ENCODE measurements at places on chromosomes 1 and 21.
A peak's percentile ranks its signal among the peaks of the same experiment; 100 is the strongest.

GRCh38 chr1:156082309-156083091 is at the start of gene MEX3A:
Gene MEX3A, minus strand, starts transcription at chr1:156082465. Its CDS starts 467 bp downstream, at chr1:156081998.
- peak; percentile 98 for DNase-seq

DNA sequence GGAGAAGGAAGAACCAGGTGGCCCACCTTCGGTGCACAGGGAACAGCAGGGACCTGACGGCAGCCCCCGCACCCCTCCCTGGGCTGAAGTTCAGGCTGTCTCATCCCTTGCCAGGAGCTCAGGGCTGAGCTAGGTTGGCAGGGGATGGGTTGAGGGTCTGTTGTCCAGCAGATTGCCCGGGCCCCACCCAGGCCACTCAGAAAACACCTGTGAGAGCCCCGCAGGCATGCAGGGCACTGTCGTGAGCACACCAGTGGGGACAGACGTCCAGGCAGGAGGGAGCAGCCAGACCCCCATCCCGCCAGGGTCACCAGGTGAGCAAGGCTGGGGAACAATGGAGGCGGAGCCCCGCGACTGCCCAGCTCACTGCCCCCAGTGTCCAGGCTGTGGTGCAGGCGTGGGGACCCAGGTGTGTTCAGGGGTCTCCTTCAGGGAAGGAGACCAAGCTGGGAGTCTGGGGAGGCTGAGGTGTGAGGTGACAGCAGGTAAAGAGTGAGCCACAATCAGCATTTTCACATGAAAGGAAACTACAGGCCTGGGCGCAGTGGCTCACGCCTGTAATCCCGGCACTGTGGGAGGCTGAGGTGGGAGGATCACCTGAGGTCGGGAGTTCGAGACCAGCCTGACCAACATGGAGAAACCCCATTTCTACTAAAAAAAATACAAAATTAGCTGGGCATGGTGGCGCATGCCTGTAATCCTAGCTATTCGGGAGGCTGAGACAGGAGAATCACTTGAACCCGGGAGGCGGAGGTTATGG is 9.4 kb upstream of the SAMD11 start:
- DNase-seq: no peak

DNA sequence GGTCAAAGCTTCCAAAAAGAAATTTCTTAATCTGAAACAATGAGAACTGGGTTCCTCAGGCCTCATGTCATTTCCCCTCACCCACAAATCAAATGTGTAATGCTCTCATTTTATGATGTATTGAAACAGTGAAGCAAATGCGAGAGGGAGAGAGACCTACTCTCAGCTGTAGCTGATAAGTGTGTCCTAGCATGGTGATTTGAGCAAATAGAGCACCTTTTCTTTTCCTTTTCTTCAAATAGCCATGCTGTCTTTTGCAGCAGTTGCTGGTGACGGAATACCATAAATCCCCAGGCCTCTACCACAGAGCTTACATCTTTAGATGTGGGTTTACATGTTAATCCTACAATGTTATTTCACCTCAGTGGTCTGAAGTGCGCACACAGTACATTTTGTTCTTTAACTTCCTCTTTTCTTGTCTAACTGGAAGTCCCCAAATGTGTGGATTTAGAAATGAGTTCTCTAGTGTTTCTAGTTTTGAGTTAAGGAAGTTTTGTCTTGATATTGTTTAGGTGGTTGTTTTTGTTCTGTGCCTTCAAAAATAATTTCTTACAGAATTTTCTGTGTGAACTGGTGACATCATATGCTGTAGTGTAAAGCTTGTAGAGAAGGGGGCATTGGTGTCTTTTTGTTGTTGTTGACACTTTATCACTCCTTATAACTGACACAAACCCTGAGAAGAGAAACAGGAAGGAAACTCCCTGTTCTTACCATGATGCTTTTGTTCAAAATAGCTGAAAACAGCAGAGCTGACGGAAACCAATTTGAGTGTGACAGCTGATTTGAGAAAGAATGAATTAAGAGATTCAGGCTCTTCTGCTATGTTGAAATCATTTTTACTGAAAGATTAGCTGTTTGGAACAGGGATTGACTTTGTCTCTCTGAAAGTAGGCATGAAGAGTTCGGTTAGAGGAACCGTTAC is 12.2 kb downstream of the SMAP2 start:
- DNase-seq: no peak

DNA sequence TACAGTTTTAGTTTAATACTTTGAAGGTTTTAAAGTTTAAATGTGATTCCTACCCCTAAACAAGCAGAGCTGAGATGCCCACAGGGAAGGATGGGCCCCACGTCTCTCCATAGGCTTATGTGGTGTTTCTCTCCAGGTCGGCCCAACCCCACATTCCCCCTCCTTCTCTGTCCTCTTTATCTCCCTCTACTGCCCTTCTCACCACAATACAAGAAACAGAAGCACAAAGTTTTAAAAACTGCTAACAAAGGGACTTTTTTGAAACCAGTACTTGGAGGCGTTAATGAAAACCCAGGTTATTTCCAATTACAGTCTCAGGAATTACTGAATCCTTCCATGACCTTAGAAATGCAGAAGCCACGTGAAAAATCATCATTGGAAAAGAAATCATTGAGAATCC is 324.0 kb downstream of the NTNG1 start:
- no peak for DNase-seq

DNA sequence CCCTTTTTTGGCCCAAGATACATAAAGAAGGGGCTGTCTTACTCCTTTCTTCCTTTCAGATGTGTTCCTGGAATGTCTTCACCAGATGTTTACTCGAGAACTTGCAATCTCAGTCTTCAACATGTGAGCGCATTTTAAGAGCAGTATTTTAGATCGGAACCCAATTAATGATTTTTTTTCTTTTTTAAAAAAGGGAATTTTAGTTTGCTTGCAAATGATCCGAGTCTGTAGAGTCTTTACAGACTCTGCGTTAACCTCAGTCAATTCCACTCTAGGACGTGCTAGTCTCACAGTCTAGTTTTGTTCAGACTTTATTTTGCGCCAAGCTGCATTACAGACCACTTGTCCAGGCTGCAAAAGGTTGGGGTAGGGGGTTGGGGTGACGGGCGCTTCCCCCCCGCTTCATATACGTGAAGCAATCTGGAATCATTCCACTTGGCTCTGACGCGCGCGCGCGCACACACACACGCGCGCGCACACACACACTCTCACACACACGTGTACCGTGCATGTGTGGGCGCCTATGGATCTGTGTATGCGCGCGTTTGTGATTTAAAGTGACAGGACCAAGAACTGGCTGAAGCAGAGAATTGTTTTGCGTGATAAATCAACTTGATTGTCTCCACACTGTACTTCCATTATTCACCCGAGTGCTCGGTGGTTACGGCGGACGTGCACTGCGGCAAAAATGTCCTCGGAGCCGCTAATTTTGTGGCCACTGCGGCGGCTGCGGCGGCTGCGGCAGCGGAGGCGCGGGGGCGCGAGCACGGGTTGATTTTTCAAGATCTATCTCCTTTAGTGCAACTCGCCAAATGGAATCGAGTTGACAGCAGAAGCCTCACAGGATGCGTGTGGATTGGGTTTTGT is 25.6 kb upstream of the NFIA start:
- no peak for DNase-seq

GRCh38 chr21:38301321-38302214 is 44.8 kb downstream of the KCNJ15 start:
- no peak for DNase-seq

GRCh38 chr1:65581119-65581518 is 160.7 kb downstream of the LEPR start:
- no peak for DNase-seq

DNA sequence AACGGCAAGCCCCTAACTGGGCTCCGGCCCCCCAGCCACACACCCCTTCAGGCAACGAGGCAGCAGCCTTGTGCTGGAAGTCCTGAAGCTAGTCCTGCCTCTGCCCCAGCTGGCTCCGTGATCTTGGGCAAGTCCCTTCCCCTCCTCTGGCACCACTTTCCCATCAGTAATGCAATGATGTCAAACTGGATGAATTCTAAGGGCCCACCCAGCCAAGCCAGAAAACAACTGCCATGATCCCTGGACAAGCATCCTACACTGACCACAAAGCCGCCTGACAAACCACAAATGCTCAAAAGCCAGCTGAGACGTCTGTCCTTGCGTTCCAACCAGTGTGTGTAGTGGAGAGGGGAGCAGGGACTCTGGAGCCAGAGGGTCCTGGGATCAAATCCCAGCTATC is 26.8 kb downstream of the IFFO2 start:
- DNase-seq: no peak

DNA sequence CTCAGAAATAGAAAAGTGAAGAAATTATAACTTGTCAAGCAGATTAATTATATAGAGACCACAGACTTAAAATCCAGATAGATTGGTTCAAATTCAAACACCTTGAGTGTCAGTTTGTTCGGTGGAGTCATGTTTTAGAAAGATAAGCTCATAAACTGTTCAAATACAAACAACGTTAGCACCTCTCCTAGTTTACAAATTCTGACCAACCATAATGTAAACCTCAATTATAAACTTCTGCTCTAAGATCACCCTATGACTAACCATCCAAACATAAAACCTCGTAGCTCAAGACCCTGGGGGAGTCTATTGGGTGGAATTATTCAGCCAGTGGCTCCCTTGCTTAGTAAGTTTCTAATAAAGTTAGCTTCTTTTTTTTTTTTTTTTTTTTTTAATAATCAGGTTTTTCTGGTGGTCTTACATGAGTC is 12.4 kb downstream of the CBR1 start:
- DNase-seq: no peak

DNA sequence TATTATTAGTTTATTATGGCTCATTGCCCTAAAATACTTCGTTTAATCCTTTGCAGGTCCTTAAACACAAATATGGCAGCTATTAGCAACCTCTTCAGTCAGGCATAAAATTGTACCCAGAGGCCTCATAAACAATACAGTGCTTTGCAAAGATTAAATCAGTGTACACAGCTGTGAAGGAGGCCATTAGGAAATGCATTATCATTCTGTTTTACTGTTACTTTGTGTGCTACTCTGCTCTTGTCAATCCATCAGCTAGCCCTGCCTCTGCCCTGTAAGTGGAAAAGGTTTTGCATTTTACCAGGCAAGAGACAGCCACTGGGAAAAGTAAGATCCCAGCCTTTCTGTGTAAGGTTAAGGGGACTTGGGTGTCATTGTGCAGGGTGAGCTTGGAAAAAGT is 415.7 kb upstream of the DAB1 start:
- DNase-seq: no peak

- no peak for DNase-seq
Observed at GRCh38 chr1:233216009-233216408, 79.5 kb downstream of the PCNX2 start.

GRCh38 chr1:155648207-155649147 is 38.5 kb downstream of the MSTO1 start:
- DNase-seq: peak; percentile 70

DNA sequence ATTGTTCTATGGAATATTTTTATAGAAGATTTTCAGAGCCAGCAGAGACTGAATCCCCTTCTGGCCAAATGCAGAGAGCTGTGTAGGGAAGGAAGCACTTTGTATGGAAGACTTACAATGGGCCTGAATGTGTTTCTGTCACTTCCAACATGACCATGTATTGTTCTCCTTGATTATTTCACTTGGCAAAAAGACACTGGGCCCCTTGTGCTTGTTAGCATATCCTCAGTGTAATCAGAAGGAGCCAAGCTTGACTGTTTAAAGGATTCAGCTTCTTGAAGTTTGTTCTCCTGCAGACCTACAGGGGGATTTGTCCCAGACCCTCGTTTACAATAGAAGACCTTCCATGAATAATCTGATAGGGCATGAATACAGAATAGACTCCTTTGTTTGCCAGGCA is 48.1 kb upstream of the UBE2U start:
- no peak for DNase-seq

DNA sequence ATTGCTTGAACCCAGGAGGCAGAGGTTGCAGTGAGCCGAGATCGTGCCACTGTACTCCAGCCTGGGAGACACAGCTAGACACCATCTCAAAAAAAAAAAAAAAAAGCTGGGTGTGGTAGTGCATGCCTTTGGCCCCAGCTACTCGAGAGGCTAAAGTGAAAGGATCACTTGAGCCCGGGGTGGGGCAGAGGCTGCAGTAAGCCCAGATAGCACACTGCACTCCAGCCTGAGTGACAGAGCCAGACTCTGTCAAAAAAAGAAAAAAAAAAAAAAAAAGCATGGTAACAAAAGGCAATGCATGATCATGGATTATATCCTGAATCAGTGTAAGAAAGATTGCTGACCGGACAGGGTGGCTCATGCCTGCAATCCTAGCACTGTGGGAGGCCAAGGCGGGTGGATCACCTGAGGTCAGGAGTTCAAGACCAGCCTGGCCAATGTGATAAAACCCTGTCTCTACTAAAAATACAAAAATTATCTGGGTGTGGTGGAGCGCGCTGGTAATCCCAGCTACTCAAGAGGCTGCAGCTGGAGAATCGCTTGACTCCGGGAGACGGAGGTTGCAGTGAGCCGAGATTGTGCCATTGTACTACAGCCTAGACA is 76.3 kb downstream of the RUSC1 start:
- no peak for DNase-seq

DNA sequence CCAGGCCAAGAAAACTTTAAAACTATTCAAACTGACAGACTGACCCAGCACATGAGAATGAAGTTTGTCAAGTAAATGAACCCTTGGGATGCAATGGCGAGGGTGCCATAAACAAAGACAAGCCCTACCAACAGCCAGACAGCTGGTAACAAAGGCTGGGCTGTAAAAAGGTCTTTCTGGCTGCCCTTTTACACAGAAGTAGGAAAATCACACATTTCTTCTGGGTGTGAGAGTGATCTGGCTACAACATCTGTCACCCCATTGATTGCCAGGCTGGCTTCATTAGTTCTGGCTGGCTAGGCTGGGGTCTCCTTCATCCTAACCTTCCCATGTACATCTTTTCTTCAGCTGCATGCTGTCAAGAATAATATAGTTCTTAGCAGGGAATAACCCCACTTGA is 83.6 kb upstream of the FOXD3 start:
- no peak for DNase-seq

DNA sequence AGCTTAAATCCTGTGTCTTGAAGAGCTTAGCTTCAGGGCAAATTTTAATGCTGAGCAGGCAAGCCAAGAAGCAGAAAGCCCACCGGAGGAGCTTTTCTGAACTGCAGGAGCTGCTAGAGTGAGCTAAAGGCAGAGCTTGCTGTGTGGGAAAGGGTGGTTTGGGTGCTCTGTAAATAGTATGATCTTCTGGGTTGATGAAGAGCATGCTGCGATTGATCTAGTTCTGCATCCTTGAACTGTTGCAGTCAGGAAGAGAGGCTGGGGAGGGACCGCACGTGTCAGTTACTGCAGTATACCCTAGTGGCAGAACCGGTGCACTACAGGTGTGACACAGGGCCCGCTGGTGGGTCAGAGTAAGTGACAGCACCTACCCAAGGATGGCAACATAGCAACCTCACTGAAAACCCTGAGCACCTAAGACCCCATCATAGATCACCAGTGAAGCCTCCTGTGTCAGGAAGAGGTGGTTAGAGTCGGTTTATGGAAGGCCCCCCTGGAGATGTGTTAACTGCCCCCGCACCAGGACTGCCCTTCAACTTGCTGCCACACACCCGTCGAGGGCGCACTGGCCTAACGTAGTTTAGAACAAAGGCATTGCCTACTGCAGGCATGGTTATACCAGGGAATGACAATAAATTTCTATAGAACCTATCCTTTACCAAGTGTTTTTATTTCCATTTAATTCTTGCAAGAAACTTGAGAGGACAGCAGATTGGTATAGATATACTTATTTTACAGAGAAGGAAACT is 146.0 kb upstream of the KIAA0040 start:
- DNase-seq: peak; percentile 16

- DNase-seq: peak; percentile 37
Observed at GRCh38 chr1:116881879-116882520, 27.7 kb upstream of the PTGFRN start.

GRCh38 chr21:26709090-26709489 is 136.0 kb upstream of the CYYR1 start:
- DNase-seq: no peak

Measured in HuH-7.5 (cell line).